ENCODE measurements at places on chromosomes 3 and 15.

DNA sequence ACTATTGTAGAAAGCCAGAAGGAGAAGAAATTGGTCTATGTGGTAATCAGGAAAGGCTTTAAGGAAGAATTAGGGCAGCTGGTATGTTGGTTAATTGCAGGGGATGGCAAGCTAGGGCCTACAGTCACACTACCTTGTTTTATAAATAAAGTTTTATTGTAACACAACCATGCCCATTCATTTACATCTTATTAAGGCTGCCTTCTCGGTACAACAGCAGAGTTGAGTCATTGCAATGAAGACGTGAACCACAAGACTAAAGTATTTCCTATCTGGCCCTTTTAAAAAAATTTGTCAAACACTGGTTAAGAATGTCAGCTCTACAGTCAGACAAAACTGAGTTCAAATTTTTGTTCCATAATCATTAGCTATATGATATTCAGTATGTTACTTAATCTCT lies 8.3 kb downstream of the SERPINI1 start:
- no peaks in the 10 kb centered on the region for H3K4me1 ChIP-seq
- no peak for DNase-seq
- H3K4me3 ChIP-seq: no peak overlapping the region
- no peak overlapping the region for H3K27ac ChIP-seq
- no peaks in the 10 kb centered on the region for H3K27me3 ChIP-seq

DNA sequence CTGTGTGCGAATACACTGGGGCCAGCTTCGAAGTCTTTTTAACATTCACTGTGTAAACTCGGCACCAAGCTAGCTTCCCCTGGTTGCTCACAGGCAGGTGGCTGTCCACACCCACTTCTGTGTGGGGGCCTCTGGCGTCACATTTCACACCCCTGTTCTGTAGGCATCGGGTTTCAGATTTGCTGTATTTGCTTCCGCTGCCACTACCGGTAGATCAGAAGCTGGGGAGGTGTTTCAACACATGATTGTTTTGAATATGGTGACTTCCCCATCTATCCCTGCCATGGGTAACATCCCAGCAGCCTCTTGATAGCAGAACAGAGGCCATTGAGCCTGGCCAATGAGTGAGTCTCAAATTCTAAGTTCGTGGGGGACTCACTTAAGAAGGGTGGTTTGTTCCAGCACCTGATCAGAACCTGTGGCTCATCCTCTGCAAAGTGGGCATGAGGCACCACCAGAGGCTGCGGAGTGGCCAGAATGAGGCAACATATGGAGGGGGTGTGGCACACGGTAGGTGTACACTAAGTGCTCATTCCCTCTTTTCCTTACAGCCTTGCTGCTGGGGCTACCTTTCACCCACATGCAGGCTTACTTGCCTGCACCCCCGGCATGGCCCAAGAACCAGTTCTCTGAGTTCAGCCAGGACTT lies 61.5 kb downstream of the IQSEC1 start:
- peaks cover 40% of the 10 kb centered on the region for H3K4me1 ChIP-seq
- no peaks in the 10 kb centered on the region for H3K27me3 ChIP-seq
- DNase-seq: peak; percentile 82
- peak overlapping the region; percentile 80 for H3K27ac ChIP-seq
- no peaks in the 10 kb centered on the region for H3K36me3 ChIP-seq
- H3K4me3 ChIP-seq: no peak overlapping the region

DNA sequence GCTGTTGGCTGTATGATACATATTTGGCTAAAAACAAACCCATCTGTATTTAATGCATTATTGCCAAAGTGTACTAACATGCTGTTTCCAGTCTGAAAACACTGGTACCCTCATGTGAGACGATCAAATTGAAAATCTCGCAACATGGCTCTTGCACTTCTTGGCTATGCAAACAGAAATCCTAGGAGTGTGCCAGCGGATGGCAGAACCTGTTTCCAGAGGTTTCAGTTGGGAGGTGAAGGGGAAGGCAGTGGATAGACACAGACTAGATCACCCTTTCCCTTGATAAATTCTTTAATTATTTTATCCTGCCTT lies 350.3 kb downstream of the TUSC7 start:
- no peaks in the 10 kb centered on the region for H3K36me3 ChIP-seq
- H3K4me1 ChIP-seq: no peaks in the 10 kb centered on the region
- no peak overlapping the region for H3K4me3 ChIP-seq
- H3K27ac ChIP-seq: no peak overlapping the region
- H3K27me3 ChIP-seq: no peaks in the 10 kb centered on the region
- no peak for DNase-seq

DNA sequence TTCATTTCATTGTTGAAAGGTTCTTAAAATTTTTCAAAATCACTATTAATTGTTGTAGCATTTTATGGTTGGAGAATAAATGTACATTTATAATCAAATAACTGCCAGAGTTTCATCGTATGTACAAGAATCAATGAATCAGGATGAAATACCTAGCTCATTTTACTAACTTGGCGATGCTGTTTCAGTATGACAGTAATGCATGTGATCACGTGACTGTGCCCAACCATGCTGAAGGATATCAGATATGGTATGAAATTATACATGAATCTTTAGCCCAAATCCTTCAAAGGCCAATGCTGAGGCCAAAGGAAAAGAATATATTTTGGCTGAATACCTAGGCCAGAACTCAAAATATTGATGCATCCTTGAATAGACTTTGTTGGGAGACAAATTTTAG lies 288.3 kb upstream of the TGFBR2 start:
- no peaks in the 10 kb centered on the region for H3K27me3 ChIP-seq
- peaks cover 8% of the 10 kb centered on the region for H3K4me1 ChIP-seq
- H3K4me3 ChIP-seq: no peak overlapping the region
- no peak for DNase-seq
- no peaks in the 10 kb centered on the region for H3K36me3 ChIP-seq
- H3K27ac ChIP-seq: no peak overlapping the region

GRCh38 chr3:13532085-13532484 lies 16.8 kb upstream of the FBLN2 start:
- H3K4me3 ChIP-seq: no peak overlapping the region
- no peaks in the 10 kb centered on the region for H3K27me3 ChIP-seq
- DNase-seq: no peak
- no peaks in the 10 kb centered on the region for H3K4me1 ChIP-seq
- H3K36me3 ChIP-seq: no peaks in the 10 kb centered on the region

- peaks cover 39% of the 10 kb centered on the region for H3K4me1 ChIP-seq
- DNase-seq: no peak
- H3K27ac ChIP-seq: peak overlapping the region; percentile 19
- no peaks in the 10 kb centered on the region for H3K36me3 ChIP-seq
- H3K4me3 ChIP-seq: no peak overlapping the region
- H3K27me3 ChIP-seq: no peaks in the 10 kb centered on the region
Measured at GRCh38 chr15:89096664-89097063, 8.4 kb downstream of the ABHD2 start.

GRCh38 chr3:15148614-15149013 lies 49.7 kb upstream of the RBSN start:
- no peak for DNase-seq
- no peaks in the 10 kb centered on the region for H3K27me3 ChIP-seq
- H3K36me3 ChIP-seq: no peaks in the 10 kb centered on the region
- H3K27ac ChIP-seq: no peak overlapping the region

- no peak for DNase-seq
- no peaks in the 10 kb centered on the region for H3K36me3 ChIP-seq
- no peak overlapping the region for H3K4me3 ChIP-seq
- H3K4me1 ChIP-seq: peaks cover 3% of the 10 kb centered on the region
- no peaks in the 10 kb centered on the region for H3K27me3 ChIP-seq
Measured at GRCh38 chr3:194824100-194824499, 138.4 kb downstream of the FAM43A start.

GRCh38 chr15:85401108-85401774 lies 20.8 kb downstream of the AKAP13 start:
- H3K4me3 ChIP-seq: no peak overlapping the region
- H3K36me3 ChIP-seq: no peaks in the 10 kb centered on the region
- DNase-seq: no peak

- H3K27me3 ChIP-seq: no peaks in the 10 kb centered on the region
- H3K4me1 ChIP-seq: no peaks in the 10 kb centered on the region
- H3K4me3 ChIP-seq: no peak overlapping the region
- H3K36me3 ChIP-seq: no peaks in the 10 kb centered on the region
- H3K27ac ChIP-seq: no peak overlapping the region
- DNase-seq: no peak
Measured at GRCh38 chr3:152177757-152178156, 91.0 kb upstream of the MBNL1 start.

DNA sequence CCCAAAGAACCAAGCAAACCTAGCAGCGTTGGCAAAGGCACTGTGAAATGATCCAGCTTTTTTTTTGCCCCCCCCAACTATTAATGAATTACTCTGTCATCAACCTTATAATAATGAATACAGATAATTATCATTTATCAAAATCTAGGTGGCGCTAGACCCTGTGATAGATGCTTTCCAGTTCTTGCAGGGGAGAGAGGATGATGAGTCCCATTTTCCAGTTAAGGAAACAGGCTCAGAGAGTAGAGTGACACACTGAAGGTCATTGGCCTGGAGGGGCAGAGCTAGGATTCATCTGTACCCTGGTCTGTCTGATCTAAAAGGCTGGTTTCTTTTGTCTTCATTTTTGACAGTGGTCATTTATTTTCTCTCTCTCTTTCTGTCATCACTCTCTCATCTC lies 5.0 kb downstream of the ACOX2 start:
- DNase-seq: no peak
- H3K4me3 ChIP-seq: no peak overlapping the region

DNA sequence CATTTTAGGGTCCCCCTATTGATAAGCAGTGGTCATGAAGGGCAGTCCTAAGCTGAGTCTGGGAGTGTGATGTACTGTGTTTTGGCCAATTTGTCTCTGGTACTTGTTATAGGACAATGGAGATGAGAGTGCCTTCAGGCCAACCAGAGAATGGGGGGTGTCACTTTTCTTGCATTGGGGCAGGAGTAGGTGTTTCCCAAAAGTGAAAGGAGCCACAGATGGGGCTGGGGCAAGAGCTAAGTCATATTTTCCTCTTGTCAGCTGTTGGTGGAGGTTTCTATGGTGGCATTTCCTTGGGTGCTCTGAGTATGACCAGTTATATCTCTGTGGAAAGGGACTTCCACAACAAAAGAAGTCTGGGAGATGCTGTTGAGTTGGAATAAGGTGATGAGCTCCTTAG lies 24.7 kb upstream of the BSN start:
- H3K36me3 ChIP-seq: no peaks in the 10 kb centered on the region
- no peak overlapping the region for H3K4me3 ChIP-seq
- H3K27ac ChIP-seq: no peak overlapping the region
- no peak for DNase-seq

DNA sequence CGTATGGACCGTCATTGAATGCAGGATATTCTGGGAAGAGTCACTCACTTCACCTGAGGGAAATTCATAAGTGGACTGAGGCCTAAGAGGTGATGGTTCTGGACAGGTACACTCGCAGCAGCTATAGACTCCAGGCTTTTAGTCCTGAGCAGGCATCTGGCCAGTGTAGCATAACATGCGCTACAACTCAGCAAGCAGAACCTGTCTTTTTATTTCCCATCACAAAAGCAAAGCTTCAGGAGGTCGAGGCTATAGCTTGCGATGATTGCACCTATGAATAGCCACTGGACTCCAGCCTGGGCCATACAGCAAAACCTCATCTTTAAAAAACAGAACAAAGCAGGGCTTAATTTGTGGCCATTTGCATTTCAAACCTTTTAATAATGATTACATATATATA lies 185.8 kb downstream of the KCNH8 start:
- H3K4me1 ChIP-seq: no peaks in the 10 kb centered on the region
- no peaks in the 10 kb centered on the region for H3K36me3 ChIP-seq
- DNase-seq: no peak
- no peak overlapping the region for H3K27ac ChIP-seq

DNA sequence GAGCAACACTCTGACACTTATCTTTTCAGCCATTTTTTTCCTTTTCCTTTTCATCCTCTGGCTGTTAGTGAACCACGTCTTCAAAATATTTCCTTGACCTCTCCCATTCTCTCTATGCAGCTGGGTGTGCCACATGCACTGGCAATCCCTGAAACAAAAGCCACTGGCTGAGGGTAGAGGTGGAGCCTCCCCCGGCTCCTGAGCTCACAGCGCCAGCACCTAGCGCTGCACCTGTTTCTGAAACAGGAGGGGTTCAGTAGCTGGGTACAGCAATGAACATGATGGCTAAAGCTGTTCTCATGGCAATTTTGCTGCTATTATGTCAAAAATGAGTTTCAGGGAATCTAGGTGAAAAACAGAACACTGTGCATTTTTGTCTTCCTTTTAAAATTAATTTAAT lies 314.7 kb upstream of the ATP10A start:
- no peaks in the 10 kb centered on the region for H3K36me3 ChIP-seq
- DNase-seq: no peak
- no peak overlapping the region for H3K27ac ChIP-seq
- no peak overlapping the region for H3K4me3 ChIP-seq
- no peaks in the 10 kb centered on the region for H3K4me1 ChIP-seq

DNA sequence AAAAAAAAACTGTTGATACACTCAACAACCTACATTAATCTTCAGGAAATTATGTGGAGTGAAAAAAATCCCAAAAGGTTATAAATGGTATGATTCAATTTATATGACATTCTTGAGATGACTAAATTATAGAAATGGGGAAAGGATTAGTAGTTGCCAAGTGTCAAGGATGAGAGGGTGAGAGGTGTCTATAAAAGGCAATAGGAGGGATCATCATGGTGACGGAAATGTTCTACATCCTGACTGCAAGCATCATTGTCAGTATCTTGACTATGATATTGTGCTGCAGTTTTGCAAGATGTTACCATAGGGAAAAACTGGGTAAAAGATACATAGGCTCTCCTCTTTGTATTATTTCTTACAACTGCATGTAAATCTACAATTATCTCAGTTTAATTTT lies 125.6 kb downstream of the FRMD5 start:
- H3K27ac ChIP-seq: no peak overlapping the region
- no peak for DNase-seq
- no peaks in the 10 kb centered on the region for H3K27me3 ChIP-seq
- no peaks in the 10 kb centered on the region for H3K36me3 ChIP-seq
- no peak overlapping the region for H3K4me3 ChIP-seq
